ENCODE measurements at places on chromosomes 4 and X.

- H3K27me3 ChIP-seq = no peaks in the 10 kb centered on the region
- H3K4me3 ChIP-seq = no peak overlapping the region
- no peaks in the 10 kb centered on the region for H3K4me1 ChIP-seq
- DNase-seq = no peak
These were observed 122.4 kb downstream of the BCOR start for GRCh38 chrX:39975101-39975925.

- H3K36me3 ChIP-seq = no peaks in the 10 kb centered on the region
- H3K27ac ChIP-seq = no peak overlapping the region
- H3K4me1 ChIP-seq = no peaks in the 10 kb centered on the region
- no peak overlapping the region for H3K4me3 ChIP-seq
- H3K27me3 ChIP-seq = no peaks in the 10 kb centered on the region
These were observed 46.8 kb upstream of the GC start for GRCh38 chr4:71830497-71831190.

- no peak for DNase-seq
- H3K36me3 ChIP-seq = no peaks in the 10 kb centered on the region
- peaks cover 14% of the 10 kb centered on the region for H3K4me1 ChIP-seq
- H3K27ac ChIP-seq = peak within 1 kb of the TSS; percentile 27
- H3K4me3 ChIP-seq = peak within 1 kb of the TSS; percentile 55
- H3K27me3 ChIP-seq = no peaks in the 10 kb centered on the region
These were observed at the start of gene CCSER1 for GRCh38 chr4:90127223-90127705. Gene CCSER1 (plus strand): TSS chr4:90127394.

GRCh38 chrX:55813150-55813549 lies 95.6 kb downstream of the RRAGB start:
- DNase-seq = no peak
- H3K4me3 ChIP-seq = no peak overlapping the region
- H3K27me3 ChIP-seq = no peaks in the 10 kb centered on the region
- H3K27ac ChIP-seq = no peak overlapping the region
- no peaks in the 10 kb centered on the region for H3K4me1 ChIP-seq
- H3K36me3 ChIP-seq = no peaks in the 10 kb centered on the region

DNA sequence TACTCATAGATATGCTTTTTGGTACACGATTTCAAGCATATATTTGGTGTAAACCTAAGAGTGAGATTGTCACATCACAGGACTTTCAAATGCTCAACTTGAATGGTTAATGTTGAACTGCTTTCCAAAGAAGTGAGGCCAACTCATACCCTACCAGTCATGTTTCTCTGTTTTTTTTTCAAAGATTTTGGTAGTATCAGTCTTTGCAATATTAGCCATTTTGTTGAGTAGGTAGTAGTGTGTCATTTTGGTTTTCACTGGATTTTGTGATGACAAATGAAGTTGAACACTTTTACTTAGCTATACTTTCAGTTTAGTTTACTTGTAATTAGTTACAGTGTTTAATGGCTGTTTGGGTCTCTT lies 12.5 kb upstream of the HS3ST1 start:
- H3K27me3 ChIP-seq = no peaks in the 10 kb centered on the region
- no peaks in the 10 kb centered on the region for H3K4me1 ChIP-seq
- H3K27ac ChIP-seq = no peak overlapping the region
- H3K36me3 ChIP-seq = no peaks in the 10 kb centered on the region

GRCh38 chr4:22720091-22720490 lies 27.4 kb downstream of the GBA3 start:
- no peak for DNase-seq
- no peaks in the 10 kb centered on the region for H3K4me1 ChIP-seq
- no peaks in the 10 kb centered on the region for H3K36me3 ChIP-seq
- H3K27me3 ChIP-seq = no peaks in the 10 kb centered on the region
- no peak overlapping the region for H3K4me3 ChIP-seq

- no peak for DNase-seq
- H3K36me3 ChIP-seq = no peaks in the 10 kb centered on the region
- no peak overlapping the region for H3K27ac ChIP-seq
- no peak overlapping the region for H3K4me3 ChIP-seq
These were observed 50.6 kb downstream of the CCDC149 start for GRCh38 chr4:24862073-24862751.

DNA sequence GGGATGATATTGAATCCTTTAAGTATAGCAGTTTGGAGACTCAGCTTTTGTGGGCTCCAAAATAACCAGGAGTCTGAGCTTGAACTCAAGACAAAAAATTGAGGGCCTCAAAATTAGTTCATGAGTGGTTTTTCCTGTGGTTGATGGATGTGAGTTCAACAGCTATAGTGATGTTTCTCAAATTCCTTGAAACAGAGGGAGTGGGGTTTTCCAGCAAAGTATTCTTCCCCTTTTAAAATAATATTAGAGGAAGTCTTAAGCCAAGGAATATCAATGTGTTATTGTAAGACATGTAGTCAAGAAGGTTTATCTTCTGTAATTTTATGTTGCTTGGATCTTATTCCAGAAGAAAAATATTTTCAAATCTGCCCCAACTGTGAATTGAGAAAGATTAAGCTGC lies 10.6 kb downstream of the OTC start:
- H3K4me3 ChIP-seq = no peak overlapping the region
- DNase-seq = no peak
- H3K27ac ChIP-seq = no peak overlapping the region
- no peaks in the 10 kb centered on the region for H3K4me1 ChIP-seq

DNA sequence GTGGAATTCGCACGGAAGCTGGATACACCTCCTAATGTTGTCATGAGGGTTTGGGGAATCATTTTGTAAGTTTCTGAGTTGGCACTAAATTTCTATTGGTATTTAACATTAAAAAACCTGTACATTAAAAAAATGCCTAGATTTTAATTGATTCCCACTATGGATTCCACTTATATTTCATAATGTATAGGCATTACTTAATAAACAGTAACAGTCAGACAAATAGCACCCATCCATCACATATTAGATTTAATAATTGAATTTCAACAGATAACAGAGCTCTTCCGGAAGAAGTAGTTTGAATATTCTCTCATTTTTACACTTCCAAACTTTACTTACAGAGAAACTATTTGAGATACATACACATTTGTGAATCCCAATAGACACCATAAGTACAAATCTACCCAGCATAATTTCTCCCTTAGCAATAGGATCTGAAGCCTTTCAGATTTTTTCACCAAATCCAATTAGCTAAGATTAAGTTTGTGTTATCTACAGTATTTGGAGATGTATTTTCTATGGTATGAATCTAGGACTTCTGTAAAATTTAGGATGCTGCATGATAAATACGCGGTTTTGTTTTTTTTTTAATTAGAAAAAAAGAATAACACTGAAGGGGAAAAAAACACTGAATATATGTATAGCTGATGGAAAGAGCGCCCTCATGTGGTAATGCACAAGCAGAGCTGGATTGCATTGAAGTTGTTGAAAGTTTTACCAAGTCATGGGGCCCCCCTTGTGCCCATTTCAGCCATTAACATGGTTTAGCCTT lies 12.2 kb upstream of the ODAM start:
- no peak overlapping the region for H3K4me3 ChIP-seq
- H3K36me3 ChIP-seq = no peaks in the 10 kb centered on the region
- H3K27me3 ChIP-seq = no peaks in the 10 kb centered on the region
- no peak overlapping the region for H3K27ac ChIP-seq
- no peak for DNase-seq
- no peaks in the 10 kb centered on the region for H3K4me1 ChIP-seq

GRCh38 chr4:10299601-10300000 lies 157.6 kb downstream of the ZNF518B start:
- H3K4me3 ChIP-seq = no peak overlapping the region
- H3K27me3 ChIP-seq = no peaks in the 10 kb centered on the region
- no peaks in the 10 kb centered on the region for H3K36me3 ChIP-seq
- no peak for DNase-seq
- H3K27ac ChIP-seq = no peak overlapping the region
- no peaks in the 10 kb centered on the region for H3K4me1 ChIP-seq

DNA sequence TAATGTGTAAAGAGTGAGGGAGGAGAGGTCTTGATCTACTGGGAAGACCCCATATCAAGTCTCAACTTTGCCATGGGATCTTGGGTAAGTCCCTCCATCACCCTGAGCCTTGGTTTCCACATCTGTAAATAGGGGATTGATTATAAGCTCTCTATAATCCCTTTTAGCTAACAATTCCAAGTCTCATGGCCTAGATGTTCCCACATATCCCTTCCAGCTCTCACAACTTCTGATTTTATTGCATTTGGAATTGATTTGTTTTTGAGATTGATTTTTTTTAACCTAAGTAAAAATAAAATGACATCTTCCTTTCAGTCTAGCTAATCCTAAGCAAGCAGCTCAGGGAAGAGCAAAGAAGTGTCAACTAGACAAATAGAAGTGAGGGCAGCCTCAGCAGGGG lies 29.8 kb downstream of the SMIM20 start:
- no peaks in the 10 kb centered on the region for H3K4me1 ChIP-seq
- no peaks in the 10 kb centered on the region for H3K27me3 ChIP-seq
- no peak for DNase-seq
- H3K4me3 ChIP-seq = no peak overlapping the region

DNA sequence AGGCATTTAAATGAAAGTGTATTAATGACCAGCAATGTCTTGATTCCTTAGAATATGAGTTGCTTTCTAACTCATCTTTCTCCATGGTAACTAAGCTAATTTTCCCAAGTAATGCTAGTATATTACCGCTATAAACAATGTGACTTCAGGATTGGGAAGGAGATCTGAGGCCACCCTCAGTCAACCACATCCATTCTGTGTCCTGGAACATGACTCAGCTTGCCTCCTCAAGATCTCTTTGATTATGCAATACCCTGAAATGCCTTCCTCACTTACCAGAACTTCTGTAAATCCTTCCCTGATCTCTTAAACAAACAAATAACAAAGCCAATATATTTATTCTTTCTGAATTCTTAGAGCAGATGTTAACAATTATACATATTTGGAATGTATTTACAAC lies 1495.5 kb downstream of the PCDH18 start:
- H3K36me3 ChIP-seq = no peaks in the 10 kb centered on the region
- H3K27ac ChIP-seq = no peak overlapping the region
- H3K27me3 ChIP-seq = no peaks in the 10 kb centered on the region

DNA sequence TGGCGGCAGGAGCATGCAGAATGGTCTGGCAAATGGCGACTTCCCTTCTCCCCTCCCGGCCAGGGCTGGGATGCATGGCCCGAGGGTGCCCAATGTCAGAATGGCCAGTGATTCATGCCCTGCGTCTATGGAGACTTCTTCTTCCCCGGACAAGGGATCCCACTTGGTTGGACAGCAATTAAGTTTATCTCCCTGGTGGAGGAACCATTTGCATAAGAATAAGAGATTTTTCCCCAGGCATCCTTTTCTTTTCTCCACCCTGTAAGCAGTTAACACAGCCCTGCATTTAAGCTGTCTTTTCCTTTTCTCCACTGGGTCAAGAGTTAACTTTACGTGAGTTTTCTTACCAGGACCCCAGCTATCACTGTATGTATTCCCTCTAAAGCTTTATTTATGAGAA lies 856.6 kb downstream of the GLUD2 start:
- no peaks in the 10 kb centered on the region for H3K4me1 ChIP-seq
- no peaks in the 10 kb centered on the region for H3K27me3 ChIP-seq
- no peak overlapping the region for H3K4me3 ChIP-seq
- no peak overlapping the region for H3K27ac ChIP-seq
- DNase-seq = no peak

DNA sequence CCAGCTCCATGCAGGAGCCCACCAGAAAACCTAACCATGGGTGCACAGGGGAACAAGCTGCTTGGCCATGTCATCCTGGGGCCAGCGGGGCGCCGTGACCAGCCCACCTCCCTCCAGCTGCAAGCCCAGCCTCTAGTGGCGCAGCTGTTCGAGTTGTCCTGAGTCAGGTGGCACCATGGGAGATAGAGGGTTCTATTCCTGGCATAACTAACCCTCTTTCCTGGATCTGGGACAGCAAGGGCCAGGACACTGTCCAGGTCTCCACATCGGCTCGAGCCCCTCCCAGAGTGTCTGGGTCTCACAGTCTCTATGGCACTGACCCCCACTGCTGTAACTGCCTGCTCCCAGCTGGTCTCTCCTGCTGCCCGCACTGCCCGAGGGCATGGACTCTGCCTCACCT lies 16.7 kb downstream of the ABLIM2 start:
- H3K36me3 ChIP-seq = no peaks in the 10 kb centered on the region
- peaks cover 52% of the 10 kb centered on the region for H3K4me1 ChIP-seq
- peak overlapping the region; percentile 99 for H3K27ac ChIP-seq
- no peaks in the 10 kb centered on the region for H3K27me3 ChIP-seq
- no peak for DNase-seq
- no peak overlapping the region for H3K4me3 ChIP-seq
